CD4-positive, alpha-beta T cell treated with Interleukin-10 for 1 hour (primary cell): ENCODE measurements at places on chromosomes 3 and 15.

GRCh38 chr3:193174140-193174539, 66.9 kb upstream of the PLAAT1 start:
- no peak for DNase-seq

DNA sequence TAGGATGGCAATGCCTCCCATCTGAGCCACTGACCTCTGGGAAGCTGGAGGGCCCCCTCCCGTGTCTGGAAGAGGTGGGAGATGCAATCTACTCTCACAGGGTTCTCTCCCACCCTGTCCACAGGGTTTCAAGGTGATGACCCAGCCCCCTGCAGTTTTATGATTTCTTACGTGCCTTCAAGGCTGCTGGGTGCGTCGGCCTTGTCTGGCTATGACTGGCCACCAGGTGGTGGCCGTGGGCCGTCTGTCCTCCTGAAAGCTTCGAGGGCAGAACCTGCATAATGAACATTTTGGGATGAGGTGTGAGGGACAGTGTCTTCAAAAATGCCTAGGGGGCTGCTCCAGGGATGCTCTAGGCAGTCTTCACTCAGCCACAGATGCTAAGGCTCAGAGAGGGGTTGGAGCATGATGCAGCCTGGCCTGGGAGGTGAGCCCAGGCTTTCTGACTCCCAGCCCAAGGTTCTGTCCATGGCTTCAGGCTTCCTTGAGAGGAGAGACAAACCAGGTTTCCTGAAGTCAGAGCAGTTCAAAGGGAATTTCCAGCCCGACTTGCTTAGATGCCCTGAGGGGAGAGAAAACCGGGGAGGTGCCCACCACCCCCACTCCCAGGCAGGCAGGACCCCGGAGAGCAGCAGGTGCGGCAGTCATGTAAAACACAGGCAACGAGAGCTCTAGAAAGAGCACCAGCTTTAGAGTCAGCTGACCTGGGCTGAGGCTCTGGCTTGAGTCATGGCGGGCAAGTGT, 18.7 kb downstream of the ISG20 start:
- DNase-seq, result no peak

- no peak for DNase-seq
Observed at GRCh38 chr3:108345492-108346205, 49.3 kb downstream of the HHLA2 start.

DNA sequence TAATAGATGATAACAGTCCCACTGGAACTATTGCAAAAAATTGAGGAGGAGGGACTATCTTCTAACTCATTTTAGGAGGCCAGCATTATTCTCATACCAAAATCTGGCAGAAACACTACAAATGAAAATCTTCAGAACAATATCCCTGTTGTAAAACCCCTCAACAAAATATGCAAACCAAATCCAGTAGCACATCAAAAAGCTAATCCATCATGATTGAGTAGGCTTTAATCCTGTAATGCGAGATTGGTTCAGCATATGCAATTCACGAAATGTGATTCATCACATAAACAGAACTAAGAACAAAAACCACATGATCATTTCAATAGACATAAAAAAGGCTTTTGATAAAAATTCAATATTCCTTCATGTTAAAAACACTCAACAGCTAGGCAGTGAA, 23.9 kb upstream of the PLSCR2 start:
- no peak for DNase-seq

DNA sequence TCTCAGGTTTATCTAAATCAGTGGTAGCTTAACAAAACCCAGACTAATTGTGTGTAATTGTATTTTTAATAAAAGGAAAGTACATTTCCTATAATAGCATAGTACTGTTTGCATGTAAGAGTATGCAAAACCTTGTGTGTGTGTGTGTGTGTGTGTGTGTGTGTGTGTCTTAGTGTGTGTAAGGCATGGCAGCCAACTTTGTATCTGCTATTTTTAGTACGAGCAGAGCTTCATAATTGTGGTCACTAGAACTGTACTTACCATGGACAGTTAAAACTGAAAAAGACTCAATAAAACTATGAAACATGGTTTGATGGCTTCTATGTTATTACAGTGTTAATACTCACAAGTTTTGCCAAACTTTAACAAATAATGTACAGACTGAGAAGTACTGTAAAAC, 6.2 kb downstream of the P2RY1 start:
- DNase-seq, result no peak
